Activated CD4-positive, alpha-beta T cell treated with anti-CD3 and anti-CD28 coated beads for 1 hour (primary cell): ENCODE measurements at places on chromosomes 6 and 20.

GRCh38 chr20:1926237-1926636 is 31.0 kb downstream of the SIRPA start:
- no peak for DNase-seq

GRCh38 chr20:61520893-61521460 is 268.9 kb downstream of the CDH4 start:
- DNase-seq = no peak

DNA sequence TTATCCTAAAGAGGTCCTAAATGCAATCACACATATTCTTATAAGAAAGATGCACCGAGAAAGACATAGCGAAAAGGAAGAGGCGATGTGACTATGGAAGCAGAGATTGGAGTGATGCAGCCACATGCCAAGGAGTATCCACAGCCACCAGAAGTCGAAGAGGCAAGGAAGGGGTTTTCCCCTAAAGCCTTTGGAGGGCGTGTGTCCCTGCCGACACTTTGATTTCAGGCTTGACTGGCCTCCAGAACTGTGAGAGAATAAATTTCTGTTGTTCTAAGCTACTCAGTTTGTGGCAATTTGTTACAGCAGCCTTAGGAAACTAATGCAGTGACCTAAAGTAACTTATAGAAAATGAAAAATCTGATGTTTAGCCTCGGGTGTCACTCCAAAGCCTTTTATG is 179.5 kb upstream of the CITED2 start:
- no peak for DNase-seq

DNA sequence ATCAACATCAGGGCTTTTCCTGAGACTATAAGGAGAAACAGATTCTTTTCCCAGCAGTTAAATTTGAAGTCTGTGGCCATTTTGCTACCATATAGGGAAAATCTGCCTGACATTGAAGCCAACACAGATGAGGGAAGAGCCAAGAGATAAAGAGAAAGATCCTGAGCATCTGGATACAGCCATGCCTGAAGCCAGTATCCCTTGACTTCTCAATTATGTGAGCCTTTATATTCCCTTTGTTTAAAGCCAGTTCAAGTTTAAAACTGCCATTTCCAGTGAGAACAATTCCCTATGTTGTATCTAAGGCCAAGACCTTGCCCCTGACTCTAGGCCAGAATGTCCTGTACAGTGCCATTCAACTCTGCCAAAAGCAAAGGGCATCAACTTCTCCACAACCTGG is 3.8 kb upstream of the NRSN2 start:
- DNase-seq = no peak

DNA sequence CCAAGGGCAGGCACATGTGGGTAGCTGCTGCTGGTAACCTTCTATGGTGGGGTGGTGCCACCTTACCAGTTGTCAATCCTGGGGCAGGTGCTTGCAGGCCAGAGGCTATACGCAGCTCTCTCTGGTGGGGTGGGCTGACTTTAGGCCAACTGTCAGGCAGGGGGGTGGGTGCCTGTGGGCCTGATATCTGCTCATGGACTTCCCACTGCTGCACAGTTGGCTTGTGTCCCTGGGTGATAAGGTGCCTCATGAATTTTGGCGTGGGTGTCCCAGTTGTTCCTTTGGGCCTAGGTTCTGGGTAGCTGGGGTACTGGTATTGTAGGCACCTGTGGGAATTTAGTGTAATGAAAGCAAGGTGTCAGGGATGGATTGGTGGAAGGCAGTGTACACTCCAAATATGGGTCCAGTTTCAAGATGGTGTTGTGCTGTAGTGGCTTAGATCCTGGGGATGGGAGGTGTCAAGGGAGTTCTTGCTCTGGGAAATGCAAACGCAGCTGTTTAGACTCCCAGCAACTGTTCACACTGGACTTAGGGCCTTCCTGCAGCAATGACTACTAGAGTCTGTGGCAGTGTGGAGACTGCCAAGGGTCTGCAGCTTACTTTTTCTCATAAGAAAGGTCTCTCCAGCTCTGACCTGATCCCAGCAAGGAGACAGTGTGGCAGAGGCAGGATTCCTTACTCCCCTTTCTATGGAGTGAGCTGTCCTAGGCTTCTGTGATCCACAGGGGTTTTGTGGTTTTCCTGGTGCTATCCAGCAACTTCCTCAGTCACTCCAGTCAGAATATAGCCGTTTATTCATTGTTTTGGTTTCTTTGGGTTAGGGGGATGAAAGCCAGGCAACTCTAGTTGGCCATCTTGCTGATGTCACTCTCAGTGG is 128.2 kb downstream of the CRYBG1 start:
- DNase-seq = no peak

DNA sequence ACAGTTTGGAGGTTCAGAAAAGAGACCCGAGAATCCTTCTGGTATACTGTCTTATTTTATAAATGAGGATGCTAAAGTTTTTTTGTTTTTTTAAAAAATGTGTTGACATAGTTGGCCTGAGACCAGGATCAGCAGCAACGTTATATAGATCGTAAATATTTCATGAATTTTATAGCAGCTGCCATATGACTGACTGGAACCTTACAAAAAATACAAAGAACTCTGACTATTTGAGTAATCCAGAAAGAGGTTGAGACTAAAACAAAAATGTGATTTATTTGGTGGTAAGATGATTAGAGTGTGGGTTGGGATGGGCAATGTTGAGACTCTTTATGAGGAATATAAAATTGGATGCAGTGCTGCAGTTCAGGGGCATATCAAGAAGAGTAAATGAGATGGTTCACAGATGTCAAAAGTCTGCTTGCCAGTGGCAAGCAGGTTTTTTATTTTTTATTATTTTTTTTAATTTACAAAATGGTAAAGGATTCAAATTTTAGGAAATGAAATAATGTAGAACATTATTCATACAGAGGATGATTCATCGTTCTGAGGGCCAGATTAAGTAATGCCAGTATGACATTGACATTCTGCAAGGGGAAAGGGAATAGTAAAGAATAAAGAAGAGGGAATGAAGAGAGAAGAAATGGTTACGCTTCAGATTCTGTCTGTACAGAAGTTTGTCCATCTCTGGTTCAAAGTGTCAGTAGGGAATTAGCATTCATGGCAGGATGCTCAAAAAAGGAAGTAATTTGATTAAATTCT is 58.5 kb downstream of the SCAF8 start:
- DNase-seq = no peak

DNA sequence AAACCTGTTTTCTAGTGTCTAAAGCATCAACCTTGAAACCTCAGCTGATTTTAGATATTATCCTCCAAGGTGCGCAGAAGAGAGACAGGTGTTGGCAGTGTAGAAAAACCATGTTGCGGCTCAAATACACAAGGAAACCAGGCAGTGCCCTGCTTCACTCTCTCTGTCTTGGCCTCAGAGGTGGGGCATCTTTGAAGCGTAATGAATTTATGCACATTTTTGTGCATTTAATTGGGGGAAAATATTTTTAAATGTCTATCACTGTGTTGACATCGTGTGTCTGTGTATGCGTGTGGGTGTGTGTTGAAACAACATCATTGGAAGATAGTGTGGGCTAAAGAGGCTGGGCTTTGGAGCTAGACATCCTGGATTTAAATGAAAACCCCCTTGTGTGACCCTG is 334.0 kb upstream of the CHD6 start:
- DNase-seq = no peak

- DNase-seq = no peak
These were observed 146.2 kb upstream of the ECI2 start for GRCh38 chr6:4281341-4282293.

DNA sequence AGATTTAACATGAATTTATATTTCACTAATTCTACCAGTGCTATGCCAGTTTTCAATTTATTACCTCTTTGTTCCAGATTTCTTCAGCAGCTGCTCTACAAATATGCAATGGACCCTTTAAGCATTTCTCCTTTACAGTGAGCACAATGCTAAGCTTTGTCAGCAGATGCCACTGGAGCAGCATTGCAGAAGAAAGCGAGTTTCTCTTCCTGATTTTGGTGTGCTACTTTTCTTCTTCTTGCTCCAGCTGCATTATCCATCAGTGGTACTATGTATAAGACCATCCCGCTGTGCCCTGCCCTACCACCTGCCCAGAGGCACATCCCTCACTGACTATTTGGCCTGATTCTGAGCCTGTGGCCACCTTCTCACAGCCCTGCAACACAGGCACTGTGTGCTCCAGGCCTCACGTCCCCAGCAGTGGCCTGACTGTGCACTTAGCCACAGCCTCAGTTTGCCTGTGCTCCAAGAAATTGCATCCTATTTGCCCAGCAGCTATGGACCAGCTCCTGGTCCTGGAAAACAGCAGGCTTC is 84.1 kb downstream of the TNFAIP3 start:
- DNase-seq = no peak

DNA sequence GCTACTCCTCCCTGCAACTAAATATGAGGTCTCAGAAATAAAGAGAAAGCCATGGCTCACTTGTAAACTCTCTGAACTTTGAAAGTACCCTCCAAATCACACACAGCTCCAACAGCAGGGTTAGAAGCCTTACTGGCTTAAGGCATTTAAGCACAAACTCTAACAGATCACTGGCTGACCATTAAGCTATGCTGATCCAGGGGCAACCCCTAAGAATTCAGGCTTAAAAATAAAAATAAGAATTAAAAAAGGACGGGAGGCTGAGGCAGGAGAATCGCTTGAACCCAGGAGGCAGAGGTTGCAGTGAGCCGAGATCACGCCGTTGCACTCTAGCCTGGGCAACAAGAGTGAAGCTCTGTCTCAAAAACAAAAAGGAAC is 21.8 kb downstream of the HLA-E start:
- no peak for DNase-seq

GRCh38 chr20:47708953-47709833 is 76.1 kb downstream of the SULF2 start:
- DNase-seq = no peak

- no peak for DNase-seq
These were observed 175.8 kb upstream of the RALGAPA2 start for GRCh38 chr20:20888266-20888656.

DNA sequence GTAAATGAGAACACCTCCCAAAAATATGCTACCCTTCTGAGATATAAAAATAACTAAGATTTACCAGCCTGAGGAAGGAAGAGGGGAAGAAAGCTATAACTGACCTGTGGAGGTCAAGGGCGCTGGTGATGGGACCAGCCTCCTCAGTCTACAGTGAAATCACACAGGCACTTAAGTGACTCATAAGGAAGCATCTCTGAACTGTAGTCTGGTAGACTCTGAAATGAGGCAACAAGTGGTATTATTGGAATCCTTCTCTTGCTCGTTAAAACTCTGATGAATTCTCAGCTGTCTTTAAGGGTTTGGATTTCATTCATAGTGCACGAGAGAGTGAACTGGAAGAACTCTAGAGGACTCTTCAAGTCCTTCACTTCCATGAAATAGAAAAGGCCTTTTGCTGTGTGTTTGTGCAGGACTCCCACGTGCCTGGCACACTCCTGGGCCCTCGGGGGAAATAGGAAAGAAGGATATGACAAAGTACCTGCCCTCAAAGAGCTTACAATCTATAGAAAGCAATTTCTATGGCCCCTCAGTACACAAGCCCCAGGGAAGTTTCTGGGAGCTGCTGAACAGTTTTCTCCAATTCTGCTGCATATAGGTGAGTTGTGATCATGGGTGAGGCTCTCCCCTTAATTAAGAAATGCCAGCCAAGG is 231.8 kb upstream of the RREB1 start:
- DNase-seq = no peak

- DNase-seq = no peak
These were observed 6.1 kb downstream of the EEF1A1 start for GRCh38 chr6:73514746-73515110.

DNA sequence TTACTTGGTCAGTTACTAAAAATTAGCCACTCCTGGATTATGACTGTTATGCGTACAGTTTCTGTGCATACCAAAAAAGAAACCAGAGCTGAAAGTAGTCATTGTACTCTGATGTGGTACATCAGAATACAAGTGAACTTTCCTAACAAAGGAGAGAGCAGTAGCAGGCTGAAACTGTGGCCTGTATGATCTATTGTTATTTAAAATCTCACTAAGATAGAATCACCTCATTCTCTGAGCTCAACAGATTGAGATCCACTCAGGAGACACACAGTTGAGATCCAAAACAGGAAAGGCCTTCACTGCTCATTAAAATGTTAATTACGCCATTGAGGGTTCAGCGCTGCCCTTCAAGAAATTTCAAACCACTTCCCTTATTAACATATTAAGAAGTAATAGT is 576.4 kb downstream of the LMBRD1 start:
- no peak for DNase-seq

- DNase-seq = no peak
These were observed 66.6 kb downstream of the DTD1 start for GRCh38 chr20:18654448-18654773.

DNA sequence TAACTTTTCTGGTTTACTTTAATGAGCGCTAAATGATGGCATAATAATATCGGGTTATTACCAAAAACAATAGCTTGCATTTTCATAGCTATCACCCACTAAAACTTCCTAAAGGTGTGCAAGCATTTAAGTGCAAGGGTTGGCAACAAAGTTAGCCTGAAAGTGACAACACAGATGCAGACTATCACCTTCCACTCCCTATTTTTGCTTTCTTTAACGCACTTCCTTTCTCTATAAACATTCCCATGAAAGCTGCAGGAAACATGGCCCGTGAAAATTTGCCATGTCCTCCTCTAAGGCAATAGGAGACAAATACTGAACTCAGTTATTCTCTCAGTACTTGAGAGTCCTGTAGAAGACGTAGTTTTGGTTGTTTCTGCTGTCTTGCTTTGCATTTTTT is 2.7 kb downstream of the MYCT1 start:
- DNase-seq = no peak

GRCh38 chr6:145904391-145904790 is 59.8 kb downstream of the SHPRH start:
- DNase-seq = no peak

- DNase-seq = no peak
These were observed 571 bp downstream of the CSNK2B start for GRCh38 chr6:31666337-31666965.

GRCh38 chr6:83466328-83466727 is 35.5 kb upstream of the ME1 start:
- no peak for DNase-seq

GRCh38 chr20:46129955-46130481 is 11.9 kb downstream of the CD40 start:
- DNase-seq = no peak

- DNase-seq = no peak
These were observed 31.6 kb downstream of the WASF1 start for GRCh38 chr6:110147870-110148269.

GRCh38 chr20:10498200-10498599 is 63.1 kb downstream of the SLX4IP start:
- no peak for DNase-seq

DNA sequence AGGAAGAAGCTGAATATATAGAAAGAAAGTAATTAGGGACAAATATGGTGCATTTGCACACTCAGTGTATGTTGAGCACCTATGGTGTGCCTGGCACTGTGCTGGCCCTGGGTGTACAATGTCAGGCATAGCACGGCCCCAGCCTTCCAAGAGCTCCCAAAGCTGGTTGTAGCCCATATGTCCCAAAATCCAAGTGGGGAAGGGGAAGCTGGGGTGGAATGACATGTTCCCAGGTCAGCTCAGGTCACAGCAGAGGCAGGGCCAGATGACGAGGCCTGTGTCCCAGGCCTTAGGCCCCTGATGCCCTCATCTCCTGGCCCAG is 170.0 kb downstream of the VEGFA start:
- DNase-seq = no peak

DNA sequence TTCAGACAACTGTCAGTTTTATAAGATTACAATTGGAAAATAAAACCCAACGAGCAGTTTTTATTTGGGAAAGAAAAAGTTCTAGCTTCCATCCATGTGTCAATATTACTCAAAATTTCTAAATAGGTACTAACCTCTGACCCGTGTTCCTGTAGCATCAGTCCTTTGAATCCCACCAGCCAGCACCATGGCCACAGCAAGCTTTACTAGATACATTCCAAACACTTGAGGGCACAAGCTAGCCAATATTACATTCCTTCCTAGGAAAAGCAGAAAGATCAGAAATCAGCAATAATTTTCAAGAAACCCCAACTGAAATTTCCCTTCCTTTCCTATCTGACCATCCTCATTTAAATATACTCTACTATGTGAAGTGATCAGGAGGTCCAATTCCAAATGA is 19.2 kb downstream of the ASF1A start:
- DNase-seq = no peak
